ENCODE measurements at places on chromosomes 12 and 14.
A peak's percentile ranks its signal among the peaks of the same experiment; 100 is the strongest.

- no peak for DNase-seq
Measured at GRCh38 chr12:107514887-107515445, 170.6 kb upstream of the PWP1 start.

GRCh38 chr12:122788387-122788786 lies 14.0 kb downstream of the CCDC62 start:
- DNase-seq, result no peak

DNA sequence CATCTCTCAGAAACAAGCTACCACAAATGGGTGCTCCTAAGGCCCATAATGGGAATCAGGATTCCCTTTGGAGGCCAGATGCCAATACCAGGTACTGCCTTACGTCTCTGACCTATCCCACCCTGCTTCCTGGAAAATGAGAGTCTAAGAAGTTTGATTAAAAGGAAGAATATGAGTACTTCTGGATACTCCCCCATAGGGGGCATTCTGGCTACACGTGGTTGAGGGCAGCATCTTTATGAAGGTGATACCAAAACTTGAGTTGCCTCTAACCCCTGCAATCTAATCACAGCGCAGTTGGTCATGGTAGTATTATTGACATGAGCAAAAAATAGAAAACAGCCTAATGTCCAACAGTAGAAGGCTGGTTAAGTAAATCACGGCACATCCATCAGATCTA lies 184.2 kb upstream of the LHX5 start:
- no peak for DNase-seq

DNA sequence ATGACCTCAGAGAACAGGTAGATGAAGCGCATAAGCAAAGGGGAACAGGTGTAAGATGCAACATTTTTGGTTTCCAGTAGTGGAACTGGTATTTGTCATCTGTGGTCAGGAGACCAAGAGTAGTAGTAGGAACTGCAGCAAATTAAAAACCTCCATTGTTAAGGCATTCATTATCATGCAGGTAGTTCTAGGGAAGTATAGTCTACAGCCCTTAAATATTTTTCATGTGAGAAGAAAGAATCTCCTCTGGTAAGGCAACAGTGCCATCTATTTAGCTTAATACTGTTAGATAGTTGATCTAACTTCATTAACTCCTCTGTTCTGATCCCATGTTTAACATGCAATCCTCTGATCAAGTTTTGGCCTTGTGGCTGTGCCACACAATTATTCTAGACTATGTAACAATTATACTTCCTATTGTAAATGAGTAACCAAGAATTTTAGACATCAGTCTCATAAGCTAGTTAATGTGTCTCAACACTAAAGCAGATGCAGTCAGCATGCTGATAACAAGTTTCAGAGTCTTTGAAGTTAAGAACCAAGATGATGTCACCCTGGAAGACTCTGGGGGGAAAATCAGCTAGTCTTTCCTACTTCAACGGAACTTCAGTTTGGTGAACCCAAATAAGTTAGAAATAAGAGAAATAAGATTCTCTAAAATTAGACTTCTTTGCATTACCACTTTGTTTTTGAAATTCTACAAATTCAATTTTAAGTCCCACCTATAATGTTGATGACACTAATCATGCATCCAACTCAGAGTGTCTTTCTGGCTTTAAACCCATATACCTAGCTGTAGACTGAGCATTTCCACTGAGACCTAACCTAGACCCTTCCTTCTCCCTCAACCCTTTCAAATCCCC lies 70.9 kb downstream of the STXBP6 start:
- DNase-seq, result no peak

DNA sequence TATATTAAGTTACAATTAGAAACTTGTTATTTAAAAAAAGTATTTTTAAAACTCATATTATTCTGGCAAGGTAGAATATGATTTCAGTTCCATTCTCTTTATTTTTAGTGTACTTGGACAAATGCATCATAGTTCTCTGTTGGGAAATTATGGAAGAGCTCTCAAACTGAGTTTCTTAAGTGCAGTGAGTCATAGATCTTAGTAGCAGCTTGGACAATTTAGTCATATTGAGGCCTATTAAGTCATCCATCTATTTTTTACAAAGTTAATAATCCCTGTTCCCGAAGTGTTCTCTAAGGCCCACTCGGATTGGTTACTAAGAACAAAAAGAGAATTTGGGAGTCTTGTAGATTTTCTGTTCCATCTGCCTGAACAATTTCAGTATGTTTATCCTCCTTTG lies 113.9 kb downstream of the ANO4 start:
- no peak for DNase-seq

DNA sequence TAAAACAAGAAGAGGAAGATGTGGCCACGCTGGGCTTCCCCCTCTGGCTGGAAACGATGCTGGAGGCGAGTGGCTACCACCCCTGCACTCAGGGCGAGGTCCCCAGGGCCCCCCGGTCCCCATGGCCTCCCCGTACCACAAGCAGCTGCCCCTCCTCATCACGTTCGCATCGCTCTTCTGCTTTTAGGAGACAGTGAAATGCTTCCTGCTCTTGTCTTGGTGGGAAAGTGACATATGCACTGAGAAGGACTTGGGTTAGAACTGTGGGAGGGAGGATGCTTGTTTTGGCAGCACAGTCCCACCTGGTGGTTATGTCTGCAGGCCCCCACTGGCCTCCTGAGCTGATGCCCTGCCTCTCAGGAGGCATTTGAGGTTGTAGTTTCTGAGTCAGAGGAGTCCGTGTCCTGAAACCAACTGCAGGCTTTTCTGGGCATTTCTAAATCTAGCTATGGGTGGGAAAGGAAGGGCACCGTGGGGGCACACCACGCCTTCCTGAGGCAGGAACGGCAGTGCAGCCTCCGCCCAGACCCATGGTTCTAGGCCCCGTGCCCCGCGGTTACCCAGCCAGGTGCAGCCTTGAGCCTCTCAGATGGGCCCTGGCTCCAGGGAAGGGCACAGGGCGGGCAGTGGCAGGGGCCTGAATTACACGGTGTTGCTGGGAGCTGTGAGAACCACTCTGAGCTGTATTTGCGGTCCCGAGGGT lies 139.3 kb downstream of the ADGRD1 start:
- DNase-seq, result no peak

- DNase-seq, result no peak
Measured at GRCh38 chr14:34059037-34059924, 108.4 kb upstream of the EGLN3 start.

- DNase-seq, result peak; percentile 36
Measured at GRCh38 chr12:53217931-53218307, 10.9 kb upstream of the ITGB7 start.

DNA sequence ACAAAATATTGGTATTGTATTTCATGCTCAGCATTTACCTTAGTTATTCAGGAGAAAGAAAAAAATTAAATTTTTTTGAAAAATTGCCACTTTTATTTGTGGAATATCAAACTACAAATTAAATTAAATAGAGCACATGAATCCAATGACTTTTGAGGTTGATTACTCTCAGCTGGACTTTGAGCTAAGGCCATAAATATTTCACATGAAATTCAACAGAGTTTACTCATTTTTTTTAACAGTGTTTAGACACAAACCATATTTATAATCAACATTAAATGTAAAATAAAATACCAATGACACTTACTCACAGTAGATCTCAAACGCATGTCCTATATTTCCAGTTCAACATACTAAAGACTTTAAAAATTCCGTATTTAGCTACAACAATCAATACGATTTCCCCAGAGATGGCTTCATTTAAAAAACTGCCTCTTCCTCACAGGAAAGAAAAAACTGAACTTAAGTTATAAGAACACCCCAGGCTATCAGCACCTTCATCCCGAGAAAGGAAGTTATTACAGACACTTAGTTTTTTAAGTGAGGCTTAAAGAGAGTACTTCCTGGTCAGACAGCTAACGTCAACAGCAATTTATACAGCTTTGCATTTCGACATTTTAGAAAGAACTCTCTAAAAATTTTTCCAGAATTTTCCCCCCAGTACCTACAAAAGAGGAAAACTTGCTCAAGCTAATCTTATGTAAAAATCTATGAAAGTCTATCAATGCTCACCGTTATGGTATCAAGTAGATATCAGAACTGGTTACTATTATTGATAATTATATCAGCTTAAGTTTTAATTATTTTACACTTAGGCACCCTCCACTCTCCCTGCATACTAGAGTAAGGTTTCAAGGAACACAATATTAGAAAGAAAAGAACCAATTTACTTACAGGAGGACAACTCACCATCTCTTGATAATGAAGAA lies 13.8 kb downstream of the TAOK3 start:
- DNase-seq, result no peak

GRCh38 chr14:23437133-23438100 lies 2.0 kb upstream of the MYH7 start:
- DNase-seq, result no peak

DNA sequence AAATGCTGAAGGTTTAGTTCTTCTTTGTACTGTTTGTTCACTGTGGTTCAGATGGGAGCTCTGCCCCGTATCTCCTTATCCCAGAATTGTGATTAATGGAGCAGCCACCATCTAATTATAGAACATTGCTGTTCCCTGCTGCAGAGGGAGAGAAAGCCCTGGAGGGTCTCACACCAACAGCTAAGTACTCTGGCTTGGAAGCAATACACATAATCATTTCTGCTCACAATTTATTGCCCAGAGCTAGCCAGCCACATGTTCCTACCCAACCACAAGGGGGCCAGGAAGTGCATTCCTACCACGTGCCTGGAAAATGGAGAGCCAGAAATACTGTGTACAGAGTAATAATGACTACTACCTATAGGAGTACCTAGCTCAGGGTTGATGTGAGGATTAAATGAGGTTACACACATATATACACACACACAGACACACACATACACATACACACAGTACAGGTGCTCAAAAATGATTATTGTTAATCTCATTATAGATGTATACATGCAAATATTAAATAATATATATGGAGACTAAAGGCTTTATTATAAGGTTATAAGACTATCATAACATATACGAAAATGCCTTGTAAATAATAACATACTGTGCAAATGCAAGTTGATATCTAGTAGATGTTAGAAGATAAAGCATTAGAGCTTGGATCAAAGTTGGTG lies 22.3 kb downstream of the MSRB3 start:
- DNase-seq, result no peak

DNA sequence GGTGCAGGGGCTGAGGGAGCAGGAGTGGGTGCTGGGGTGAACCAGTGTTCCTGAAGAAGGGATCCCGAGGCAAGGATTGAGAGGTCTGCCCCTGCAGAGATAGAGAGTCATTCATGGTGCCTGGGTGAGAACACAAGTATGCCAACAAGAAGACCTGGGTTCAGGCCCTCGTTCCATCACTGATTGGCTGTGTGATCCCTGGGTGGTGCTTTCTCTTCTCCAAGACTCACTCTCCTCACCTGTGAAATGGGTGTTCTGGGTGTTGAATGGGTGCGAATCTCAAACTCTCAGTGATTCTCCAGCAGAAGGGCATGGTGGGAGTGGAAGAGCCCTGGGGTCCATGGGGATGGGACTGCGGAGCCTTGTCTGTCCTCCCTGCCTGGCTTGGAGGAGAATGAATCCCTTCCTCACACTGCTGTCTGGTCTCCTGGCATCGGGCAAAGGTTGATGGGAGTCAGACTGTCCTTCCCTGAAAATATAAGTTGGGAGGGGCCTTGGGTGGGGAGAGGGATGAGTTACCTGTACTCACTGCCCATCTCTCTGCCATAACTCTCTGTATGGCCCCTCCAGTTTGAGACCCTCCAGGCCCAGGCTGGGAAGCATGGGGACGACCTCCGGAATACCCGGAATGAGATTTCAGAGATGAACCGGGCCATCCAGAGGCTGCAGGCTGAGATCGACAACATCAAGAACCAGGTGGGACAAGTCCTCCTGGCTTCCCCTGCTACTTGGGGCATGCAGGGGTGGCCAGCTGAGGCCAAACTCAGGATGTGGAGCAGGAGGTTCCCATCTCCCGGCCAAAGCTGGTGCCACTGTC lies 9.6 kb downstream of the KRT7 start:
- DNase-seq, result no peak

- peak; percentile 81 for DNase-seq
Measured at GRCh38 chr12:47742253-47742825, 16.3 kb downstream of the RAPGEF3 start.

GRCh38 chr14:66233591-66233990 lies 252.6 kb upstream of the CCDC196 start:
- DNase-seq, result no peak

DNA sequence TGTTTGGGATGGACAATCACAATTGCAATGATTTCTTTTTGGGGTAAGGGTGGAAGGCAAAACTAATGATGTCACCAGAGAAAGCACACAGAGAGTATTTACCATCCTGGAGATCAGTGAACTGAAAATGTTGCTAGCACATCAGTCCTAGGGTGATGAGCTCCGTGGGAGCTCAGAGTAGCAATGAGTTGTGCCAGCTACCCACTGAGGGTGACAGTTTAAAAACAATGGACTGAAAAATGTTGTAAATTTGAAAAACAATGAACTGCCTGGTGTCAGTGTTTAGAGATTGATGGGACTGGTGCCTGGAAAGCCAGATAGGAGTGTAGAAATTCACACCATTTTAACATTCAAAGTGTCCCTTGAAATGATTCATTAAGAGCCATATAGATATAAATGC lies 198.5 kb downstream of the ATP23 start:
- DNase-seq, result no peak

GRCh38 chr12:54273981-54274380 lies 5.9 kb downstream of the CBX5 start:
- DNase-seq, result no peak

DNA sequence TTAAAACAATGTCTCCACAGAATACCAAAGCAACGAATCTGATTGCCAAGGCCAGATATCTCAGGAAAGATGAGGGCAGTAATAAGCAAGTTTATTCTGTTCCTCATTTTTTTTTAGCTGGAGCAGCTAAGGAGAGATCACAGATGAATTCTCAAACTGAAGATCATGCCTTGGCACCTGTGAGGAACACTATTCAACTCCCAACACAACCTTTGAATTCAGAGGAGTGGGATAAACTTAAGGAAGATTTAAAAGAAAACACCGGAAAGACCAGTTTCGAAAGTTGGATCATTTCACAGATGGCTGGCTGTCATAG lies 994 bp downstream of the PRORP start:
- DNase-seq, result no peak

- no peak for DNase-seq
Measured at GRCh38 chr12:14991069-14991468, 18.2 kb downstream of the PDE6H start.

DNA sequence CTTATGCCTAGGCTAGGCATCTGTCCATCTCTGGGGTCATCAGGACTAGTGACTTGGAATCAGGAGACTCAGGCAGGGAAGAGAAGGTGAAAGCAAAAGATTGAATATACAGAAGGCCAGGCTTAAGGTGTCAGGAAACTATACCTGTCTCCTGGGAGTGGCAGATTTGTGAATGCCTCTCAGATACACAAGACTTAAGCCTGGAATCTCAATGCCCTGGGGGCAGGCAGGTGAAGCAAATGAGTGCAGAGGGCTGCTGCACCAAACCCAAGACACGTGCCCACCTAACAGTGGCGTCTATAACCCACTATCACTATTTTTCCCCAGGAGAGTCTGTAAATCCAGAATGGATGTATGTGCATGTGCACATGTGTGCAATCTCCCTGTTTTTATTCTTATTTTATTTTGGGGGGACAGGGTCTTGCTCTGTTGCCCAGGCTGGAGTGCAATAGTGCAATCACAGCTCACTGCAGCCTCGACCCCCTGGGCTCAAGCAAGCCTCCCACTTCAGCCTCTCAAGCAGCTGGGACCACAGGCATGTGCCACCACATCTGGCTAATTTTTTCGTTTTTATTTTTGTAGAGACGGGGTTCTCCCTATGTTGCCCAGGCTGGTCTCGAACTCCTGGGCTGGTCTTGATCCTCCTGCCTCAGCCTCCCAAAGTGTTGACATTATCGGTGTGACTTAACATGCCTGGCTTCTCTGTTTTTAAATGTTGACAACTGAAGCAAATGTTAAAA lies 31.9 kb upstream of the FOS start:
- no peak for DNase-seq
